ENCODE measurements at places on chromosomes 1 and 21. TPM values are rescaled to one million over a fixed set of nuclear protein-coding genes. Genes with fewer than 3 reads are reported as not detected.

Gene TMEM52
- 0.64 TPM for total RNA-seq

Gene LIPI
- not detected for total RNA-seq

Gene OLIG2
- total RNA-seq = not detected

Gene MPZ
- total RNA-seq = 0.37 TPM

Gene S100A5
- not detected for total RNA-seq

Measured in Calu3 (cell line).